CD4-positive, alpha-beta T cell (primary cell): ENCODE measurements at places on chromosomes 6 and 20.

DNA sequence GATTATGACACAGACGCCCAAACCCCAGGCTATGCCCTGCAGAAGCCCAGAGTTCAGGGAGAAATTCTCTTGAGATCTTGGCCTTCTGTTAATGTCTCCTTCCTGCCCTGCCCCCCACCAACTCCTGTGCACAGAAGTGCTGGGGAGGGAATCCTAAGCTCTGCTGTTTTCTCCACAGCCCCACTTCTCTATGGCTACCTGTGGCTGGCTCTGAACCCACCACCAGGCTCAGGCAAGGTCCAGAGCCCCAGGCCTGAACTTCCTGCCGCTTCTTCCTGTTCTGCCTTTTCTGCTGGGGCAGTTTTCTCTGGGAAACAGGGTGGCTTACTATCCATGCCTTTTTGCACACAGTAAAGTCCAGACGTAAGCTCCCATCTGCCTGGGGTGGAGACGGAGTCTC, 77.5 kb upstream of the NNAT start:
- DNase-seq: no peak

GRCh38 chr20:8662433-8662954, 406.4 kb upstream of the PLCB4 start:
- no peak for DNase-seq

GRCh38 chr6:30820193-30820592, 64.1 kb upstream of the DDR1 start:
- no peak for DNase-seq

- DNase-seq: no peak
These were observed 33.9 kb upstream of the STX16 start for GRCh38 chr20:58617158-58617557.

- no peak for DNase-seq
These were observed 695.4 kb downstream of the PTPRT start for GRCh38 chr20:42494290-42494689.

DNA sequence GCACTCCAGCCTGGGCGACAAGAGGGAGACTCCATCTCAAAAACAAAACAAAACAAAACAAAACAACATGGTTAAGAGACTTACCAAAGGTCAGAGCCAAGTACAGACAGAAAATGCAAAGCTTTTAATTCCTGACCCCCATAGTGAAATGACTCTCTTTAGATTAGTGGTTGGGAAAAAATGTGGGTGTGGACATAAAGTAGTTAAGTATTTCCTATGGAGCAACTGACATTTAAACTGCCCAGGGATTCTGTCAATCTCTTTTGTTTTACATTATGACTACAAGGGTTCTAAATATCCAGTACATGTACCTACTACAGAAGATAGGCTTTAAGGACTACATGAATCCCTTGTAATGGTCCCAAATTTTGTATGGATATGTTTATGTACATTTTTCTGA, 75.1 kb downstream of the IRAK1BP1 start:
- DNase-seq: no peak
